ENCODE measurements at places on chromosomes 6 and 20.

DNA sequence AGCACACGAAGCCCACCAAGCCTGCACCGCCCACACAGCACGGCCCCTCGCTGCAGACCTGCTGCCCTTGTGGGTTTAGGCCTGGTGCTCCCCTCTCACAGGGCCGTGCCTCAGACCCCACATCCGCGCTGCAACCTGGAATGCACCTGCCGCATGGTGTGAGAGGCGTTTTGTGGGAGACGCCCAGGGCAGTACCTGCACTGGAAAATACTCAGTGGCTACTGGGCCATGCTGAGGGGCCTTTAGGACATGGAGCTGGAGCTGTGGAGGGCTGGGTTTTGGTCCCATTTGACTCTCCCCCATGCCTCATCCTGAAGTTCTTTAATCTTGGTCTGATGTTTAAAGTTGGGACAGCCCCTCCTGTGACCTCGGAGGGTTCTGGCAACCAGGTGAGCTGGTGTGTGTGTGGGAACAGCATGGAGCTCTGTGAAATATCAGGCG is 116.3 kb downstream of the ERMARD start:
- DNase-seq: no peak

- DNase-seq: peak; percentile 77
Measured at GRCh38 chr6:30844118-30844535, 40.2 kb upstream of the DDR1 start.

DNA sequence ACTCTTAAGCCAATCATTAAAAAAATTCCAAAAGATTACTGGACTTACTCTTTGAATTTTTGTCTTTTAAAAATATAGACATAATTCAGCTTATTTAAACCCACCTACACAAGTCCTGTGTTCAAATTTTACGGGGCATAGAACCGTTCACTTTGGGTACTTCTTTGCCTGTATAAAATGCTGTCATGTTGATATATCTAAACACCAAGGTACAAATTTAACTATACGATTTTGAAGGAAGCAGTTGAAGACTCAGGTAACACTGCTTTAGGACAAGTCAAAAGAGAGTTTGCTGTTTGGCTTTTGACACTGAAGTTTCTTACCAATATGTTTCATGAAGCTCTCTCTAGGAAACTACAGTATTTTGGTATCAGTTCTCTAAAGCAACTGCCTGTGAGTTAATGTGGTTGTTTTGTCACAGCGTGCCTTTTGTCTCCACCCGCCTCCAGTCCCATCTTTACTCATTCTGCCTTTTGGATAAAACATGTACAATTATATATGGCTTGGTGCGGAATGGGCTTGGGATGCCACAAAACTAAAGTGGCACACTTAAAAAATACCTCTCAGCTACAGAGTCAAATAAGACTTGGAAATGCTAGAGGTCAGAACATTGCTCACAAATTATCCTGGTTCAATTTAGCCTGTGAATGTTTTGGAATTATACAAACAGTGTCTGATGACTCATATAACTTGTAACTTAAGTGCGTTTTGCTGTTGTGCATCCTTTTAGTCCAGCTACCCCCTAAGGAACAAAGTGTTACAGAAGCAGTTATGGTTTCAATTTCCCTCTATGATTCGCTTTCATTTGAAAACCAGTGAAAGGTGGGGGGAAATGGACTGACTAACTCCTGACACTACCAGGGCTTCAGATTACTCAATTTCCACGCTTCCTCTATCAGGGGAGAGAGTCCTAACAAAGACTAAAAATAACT is 38.7 kb downstream of the RGS17 start:
- peak; percentile 91 for DNase-seq

DNA sequence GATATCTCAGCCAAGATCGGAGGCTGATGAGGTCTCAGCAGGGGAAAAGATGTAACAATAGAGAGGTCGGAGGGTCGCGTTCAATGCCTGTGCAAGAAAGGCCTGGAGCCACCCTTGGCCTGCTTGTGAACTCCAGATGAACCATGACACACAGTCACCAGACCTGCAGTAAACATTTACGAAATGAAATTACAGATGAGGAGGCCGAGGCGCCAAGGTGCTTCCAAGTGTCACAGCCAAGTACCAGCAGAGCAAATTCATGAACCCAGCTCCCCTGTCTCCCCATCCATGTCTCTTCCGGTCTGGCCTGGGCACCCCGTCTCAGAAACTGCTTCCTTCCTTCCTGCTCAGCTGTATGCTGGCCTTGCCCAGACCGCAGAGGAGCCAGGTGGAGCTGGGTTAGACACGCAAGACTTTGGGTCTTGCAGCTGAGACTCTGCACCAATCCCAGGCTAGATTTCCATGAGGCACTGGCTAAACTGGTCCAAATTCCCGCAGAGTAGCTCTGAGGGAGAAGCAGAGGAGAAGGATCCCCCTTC is 48.1 kb downstream of the CHMP4B start:
- DNase-seq: no peak

GRCh38 chr6:116386581-116387299 is 16.0 kb downstream of the DSE start:
- DNase-seq: peak; percentile 66

DNA sequence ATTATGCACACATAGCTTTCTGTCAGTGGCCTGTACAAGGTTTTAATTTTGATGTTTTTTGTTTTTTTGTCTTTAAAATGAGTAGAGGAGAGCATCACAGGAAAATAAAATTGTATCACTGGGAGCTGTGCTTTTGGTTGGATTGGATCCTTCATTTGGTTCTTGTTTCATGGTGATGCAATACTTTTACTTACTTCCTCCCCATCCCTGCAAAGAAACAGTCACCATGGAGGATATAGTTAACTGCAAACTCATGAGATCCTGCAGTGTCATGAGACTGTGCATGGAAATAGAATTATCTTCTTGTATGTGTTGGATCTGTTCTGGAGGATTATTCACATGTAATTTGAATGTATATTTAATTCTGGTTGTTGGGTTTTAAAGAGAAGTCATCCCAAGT is 122.3 kb downstream of the JARID2 start:
- no peak for DNase-seq

DNA sequence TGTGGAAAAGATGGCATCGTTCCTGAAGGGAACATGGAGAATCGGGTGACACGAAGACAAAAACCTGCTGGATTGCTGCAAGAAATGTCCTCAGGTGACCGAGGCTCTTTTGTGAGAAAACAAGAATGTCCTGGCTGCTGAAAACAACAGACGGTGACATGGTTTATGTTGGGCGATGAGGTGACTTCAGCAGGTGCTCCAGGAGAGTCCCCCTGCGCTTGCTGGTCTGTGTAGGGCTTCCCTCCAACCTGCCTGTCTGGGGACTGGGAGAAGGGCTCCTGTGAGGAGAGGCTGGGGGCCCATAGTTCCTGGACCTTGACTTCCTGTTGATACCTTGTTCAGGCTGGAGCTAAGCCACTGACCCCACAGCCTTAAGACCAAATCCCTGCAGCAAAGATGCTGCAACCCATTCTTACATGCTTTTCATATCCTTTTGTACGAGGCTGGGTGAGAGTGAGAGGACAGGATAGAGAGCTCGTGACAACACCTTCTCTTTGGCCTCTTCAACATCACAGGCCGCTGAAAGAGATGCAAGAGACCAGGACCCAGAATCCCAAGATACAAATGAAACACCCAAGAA is 134.8 kb downstream of the CD83 start:
- no peak for DNase-seq

DNA sequence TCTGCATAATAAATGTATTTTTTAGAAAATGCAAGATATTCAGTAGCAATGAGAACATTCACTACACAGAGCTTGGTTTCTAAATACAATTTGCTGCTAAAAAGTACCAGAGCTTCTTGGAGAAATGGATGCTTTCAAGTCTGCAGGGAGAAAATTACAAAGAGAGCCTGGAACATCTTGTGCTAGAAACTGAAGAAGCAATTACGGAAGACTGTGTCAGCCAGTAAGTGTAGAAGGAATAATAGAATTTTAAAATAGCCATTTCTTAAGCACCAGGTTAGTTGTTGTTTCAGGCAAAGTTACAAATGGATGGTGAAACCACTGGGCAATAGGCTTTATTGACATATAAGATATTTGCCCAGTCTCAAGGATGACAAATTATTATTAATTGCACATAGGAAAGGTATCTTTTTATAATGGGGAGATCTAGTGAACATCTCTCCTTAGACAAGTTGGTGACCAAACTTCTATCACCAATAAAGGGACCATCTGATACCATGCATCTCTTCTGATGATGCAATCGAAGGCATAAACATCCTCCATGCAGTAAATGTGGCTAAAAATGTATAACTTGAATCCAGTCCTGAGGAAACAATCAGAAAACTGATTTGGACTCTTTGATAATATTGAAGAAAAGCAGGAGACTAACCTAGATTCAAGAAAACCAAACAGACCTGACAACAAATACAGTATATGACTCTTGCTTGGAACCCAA is 81.7 kb downstream of the ARHGAP18 start:
- no peak for DNase-seq

GRCh38 chr6:135594000-135594399 is 96.5 kb upstream of the AHI1 start:
- no peak for DNase-seq

GRCh38 chr20:51796340-51796739 is 6.0 kb downstream of the SALL4 start:
- no peak for DNase-seq

GRCh38 chr20:48774696-48775095 is 53.1 kb downstream of the PREX1 start:
- no peak for DNase-seq

GRCh38 chr6:52992980-52993920 is 1.8 kb downstream of the GSTA4 start:
- peak; percentile 55 for DNase-seq

DNA sequence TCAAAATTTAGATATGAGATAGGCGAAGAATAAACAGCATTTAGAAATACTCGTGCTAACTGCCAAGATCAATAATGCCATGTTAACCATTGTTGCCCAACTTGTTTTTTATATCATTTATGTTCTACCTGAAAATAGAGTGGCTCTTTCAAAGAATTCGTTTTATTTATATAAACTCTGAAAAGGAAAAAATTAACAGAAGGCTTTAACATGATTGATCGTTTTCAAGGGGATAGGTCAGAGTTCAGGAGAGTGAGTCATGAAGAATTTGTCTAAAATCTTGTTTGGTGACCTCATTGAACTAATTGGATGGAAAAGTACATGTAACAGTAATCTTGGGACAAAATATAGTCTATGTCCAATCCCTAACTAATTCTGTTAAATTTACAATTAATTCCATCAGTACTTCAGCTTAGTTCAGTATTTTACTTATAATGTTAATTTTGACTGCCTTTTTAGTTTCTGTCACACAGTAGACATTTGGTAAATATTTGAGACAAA is 11.1 kb upstream of the ELOVL2 start:
- DNase-seq: peak; percentile 17

GRCh38 chr6:139990026-139990686 is 615.7 kb upstream of the CITED2 start:
- no peak for DNase-seq

GRCh38 chr6:157405986-157406385 is 25.0 kb downstream of the ZDHHC14 start:
- DNase-seq: peak; percentile 42

DNA sequence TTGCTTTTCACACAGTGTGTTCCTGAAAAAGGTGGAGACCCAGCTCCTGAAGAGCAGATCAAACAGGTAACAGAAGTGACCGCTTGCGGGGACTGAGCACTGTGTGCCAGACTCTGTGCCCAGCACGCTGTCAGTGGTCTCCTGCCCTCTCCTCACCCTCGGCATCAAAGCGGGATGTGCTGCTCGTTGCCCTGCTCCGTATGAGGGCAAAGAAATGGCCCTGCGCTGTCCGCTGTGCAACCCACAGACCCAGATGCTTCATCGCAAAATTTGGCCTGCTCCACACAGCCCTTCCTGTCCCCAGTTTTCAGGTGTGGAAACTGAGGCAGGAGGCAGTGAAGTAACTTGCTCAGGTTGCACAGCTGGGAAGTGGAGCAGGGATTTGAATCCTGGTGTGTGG is 13.7 kb downstream of the UQCC2 start:
- no peak for DNase-seq

DNA sequence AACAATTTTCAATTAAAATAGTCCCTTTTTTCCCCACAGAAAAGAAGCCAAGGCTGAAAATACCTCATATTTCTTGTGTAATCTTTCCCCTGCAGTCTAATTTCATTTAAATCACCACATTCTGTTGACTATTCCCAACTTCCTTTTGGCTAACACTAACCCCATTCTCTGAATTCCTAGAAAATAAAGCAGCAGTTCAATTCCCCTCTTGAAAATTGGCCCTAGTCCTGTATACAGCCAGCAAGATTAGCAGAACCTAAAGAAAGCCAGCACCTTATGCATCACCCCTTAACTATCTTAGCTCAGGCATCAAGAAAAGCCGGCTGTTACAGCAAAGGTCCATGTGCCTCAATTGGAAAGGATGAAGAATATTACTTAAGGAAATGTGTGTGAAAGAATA is 69.7 kb downstream of the MDN1 start:
- DNase-seq: no peak

- DNase-seq: no peak
Measured at GRCh38 chr20:48266571-48266970, 481.3 kb upstream of the SULF2 start.

DNA sequence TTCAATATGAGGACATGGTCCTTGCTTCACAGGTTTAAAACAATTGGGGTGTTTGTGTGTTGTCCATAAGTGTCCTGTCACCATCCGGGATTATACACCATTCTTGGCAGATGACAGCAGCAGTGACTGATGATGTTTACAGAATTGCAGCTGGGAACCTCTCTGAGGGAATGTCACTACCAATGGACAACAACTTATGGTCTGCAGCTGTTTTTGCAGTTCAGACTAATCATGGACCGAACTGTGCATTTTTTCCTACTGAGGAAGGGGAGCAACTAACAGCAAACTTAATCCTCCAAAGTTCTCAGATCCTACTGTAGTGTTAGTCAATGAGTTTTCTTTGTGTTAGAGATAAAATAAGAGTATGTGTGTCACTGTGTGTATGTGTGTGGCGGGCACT is 26.0 kb downstream of the FAM229B start:
- no peak for DNase-seq

GRCh38 chr20:48689388-48689787 is 138.4 kb downstream of the PREX1 start:
- DNase-seq: no peak

- no peak for DNase-seq
Measured at GRCh38 chr6:105495515-105495914, 92.6 kb upstream of the PREP start.

GRCh38 chr6:36169023-36170007 is 27.2 kb upstream of the BRPF3 start:
- DNase-seq: no peak

- no peak for DNase-seq
Measured at GRCh38 chr6:34529665-34530327, 26.3 kb downstream of the SPDEF start.

- DNase-seq: no peak
Measured at GRCh38 chr6:129475477-129476247, 234.3 kb downstream of the ARHGAP18 start.
